Endothelial cell of umbilical vein (primary cell): ENCODE measurements at places on chromosomes 3 and 15. TPM values are rescaled to one million over a fixed set of nuclear protein-coding genes. Genes with fewer than 3 reads are reported as not detected.

DNA sequence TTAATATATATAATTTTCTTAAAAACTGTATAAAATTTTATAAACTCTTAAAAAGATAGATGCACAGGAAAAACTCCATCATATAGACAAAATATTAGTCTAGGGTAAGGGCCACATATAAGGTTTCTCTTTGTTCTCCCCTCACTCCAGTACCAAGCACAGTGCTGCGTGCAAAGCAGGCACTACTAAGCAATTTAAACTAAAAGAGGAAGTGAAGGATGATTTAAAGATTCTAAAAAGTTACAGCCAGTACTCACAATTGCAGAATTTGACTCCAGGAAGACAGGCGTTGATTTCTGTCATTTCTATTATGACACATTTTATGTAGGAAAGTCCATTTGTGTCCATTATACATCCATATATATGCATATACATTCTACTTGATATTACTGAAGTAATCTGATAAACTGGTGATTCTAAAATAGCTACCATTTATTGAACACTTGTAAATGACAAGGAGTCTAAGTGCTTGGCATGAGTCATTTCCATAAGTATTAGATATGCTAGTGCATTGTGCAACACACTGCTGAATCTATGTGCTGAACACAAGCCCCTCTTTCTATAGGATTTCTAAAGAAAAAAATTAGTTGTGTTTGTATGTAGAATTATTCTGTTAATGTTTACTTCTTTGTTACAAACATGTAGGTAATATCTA, 785.5 kb upstream of the ARRDC4 start:
- no peak for DNase-seq

DNA sequence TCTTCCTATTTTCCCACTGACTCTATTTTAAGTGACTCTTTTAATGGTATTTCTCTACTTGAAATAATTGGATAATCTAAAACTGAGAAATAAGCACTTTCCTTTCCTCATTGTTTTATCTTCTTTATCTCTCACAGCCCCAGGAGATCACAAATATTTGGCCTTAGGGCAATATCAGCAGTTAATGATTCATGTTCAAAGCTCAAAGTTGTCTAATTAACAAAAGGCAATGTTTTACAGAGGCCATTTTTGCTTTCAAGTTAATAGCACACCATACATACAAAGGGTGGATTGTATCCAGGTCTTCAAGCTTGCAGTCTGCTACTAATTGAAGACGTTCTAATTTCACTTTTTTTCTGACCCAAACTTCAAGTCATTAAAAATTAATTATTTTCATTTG, 120.1 kb downstream of the LRRN1 start:
- DNase-seq, result no peak

GRCh38 chr3:108509263-108509662, 1.1 kb downstream of the MYH15 start:
- DNase-seq, result no peak

DNA sequence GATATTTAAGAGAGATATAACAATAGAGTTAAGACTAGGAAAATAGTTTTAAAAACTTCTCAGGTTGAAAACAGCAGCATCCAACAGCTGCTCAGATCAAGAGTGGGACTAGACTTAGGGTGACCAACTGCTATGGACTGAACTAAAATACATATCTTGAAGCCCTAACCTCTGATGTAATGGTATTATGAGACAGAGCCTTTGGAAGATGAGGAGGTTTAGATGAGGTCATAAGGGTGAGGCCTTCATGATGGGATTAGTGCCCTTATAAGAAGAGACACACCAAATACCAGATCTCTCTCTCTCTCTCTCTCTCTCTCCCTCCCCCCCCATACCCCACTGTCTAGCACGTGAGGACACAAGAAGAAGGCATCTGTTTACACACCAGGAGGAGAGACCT, 37.4 kb upstream of the GALNT15 start:
- DNase-seq, result no peak

- DNase-seq, result peak; percentile 20
Observed at GRCh38 chr15:78242128-78242527, 7.8 kb upstream of the ACSBG1 start.

- DNase-seq, result no peak
Observed at GRCh38 chr3:105853801-105854432, 14.9 kb downstream of the CBLB start.

- DNase-seq, result no peak
Observed at GRCh38 chr3:14177580-14178246, 688 bp downstream of the XPC start.

DNA sequence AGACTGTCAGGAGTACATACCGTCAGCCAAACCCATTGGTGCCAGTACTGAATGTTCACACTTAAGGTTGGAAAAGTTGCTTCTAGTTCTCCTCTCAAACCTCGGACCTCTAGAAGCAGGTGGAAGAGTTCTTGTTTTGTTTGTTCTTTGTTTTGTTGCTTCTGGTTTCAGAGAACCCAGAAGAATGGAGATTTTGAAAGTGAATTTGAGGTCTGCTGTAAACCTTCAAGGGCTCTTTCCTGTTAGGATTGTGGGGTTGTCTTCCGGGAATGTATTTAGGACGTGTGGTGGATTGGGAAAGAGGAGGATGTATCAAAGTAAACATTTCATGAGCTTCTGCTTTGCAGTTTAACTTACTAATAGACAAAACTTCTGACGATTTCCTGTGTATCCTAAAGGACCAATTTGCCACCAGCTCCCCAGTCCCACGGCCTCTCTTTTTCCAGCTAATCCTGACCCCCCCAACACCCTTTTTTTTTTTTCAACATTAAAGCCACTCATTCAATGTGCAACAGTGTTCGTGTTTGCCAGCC, 50.3 kb downstream of the FILIP1L start:
- DNase-seq, result no peak

DNA sequence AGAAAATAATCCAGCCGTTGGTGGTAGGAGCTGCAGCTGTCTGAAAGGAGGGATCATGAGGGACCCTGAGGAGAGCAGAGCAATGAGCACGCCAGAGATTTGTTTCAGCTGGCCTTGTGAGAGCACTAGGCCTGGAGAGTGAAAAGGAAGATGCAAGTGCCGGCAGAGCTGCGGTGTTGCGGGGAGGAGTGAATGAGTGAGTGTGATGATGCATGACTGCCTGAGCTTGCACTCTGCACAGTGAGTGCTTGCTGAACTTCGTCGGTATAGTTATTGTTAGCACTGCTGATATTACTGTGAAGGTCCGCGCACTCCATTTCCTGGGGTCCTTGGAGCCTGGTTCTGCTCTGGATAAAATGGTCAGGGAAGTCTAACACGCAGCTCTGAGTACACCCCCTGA, 23.2 kb downstream of the EIF1B start:
- no peak for DNase-seq

DNA sequence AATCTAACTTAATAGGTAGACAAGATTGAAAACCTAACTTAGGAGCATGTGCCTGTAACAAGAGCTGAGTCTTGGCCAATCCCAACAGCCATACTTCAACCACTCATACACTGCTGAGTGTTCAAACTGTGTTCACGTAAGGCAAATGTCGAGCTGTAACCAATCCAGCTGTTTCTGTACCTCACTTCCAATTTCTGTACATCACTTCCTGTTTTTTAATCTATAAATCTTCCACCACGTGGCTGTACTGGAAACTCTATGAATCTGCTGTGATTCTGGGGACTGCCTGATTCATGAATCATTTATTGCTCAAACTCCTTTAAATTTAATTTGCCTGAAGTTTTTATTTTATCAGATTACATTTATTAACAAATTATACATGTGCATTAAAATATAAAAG, 44.6 kb upstream of the NEDD4 start:
- DNase-seq, result peak; percentile 10

- no peak for DNase-seq
Observed at GRCh38 chr3:61008998-61009380, 242.3 kb downstream of the FHIT start.

- DNase-seq, result no peak
Observed at GRCh38 chr3:12977117-12977808, 96.0 kb downstream of the IQSEC1 start.

- no peak for DNase-seq
Observed at GRCh38 chr3:113133140-113133539, 78.2 kb upstream of the BOC start.

- no peak for DNase-seq
Observed at GRCh38 chr15:97126553-97127233, 796.2 kb downstream of the NR2F2 start.

GRCh38 chr3:5347486-5347885, 160.0 kb downstream of the EDEM1 start:
- no peak for DNase-seq

GRCh38 chr3:114365909-114366308, 72.1 kb downstream of the TIGIT start:
- no peak for DNase-seq

DNA sequence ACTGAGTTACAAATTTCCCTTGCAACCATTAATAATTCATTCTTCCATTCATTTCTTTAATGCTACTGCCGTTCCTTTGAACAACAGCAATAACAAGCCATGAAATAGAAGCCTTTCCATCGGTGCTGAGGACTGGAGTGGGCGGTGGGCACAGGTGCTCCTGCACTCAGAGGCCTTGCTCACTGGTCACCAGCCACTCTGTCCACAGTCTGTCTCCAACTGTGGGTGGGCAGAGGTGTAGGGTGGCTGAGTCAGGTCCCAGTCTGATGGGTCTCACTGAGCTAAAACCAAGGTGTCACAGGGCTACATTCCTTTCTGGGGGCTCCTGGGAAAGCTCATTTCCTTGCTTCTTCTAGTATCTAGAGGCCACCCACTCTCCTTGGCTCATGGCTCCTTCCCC, 6.3 kb upstream of the FAM3D start:
- DNase-seq, result no peak

DNA sequence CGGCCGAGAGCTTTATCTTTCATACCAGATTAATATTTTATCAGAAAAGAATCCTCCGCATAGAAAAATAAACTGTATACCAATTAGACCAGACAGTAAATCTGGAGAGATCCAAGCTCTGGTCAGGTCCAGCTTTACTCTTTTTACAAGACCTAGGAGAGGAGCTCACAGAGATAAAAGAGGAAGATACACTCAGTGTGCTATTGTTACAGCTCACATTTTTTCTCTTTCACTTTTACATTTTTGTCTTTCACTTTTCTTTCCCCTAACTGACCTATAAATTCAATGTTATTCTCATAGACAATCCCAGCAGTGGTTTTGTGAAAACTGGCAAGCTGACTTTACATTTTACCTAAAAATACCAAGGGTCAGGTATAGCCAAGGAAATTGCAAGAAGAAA, 55.8 kb downstream of the GUCA1C start:
- DNase-seq, result no peak

GRCh38 chr15:80777137-80777536, 2.0 kb upstream of the CEMIP start:
- DNase-seq, result peak; percentile 42

DNA sequence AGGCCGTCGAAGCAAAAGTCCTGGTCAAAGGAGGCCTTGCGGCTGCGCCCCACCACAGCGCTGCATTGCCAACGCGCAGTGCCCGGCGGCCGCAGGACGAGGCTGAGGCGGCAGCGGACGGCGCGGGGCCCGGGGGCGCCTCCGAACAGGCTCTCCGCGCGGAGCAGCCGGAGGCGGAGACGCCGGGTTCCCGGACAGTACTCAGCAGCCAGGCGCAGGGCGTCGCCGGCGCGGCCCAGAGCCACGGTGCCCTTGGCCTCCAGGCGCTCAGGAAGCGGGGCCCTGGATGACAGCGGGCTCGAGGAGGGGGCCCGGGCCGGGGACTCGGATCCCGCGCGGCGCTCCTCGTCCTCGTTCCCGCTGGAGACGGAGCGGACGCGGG, 1.1 kb downstream of the C2CD4B start:
- peak; percentile 44 for DNase-seq

TMEM40 gene
- total RNA-seq, result not detected in 2 replicates

POLQ gene
- 9.5 and 10.8 TPM in 2 replicates for total RNA-seq

GPR87 gene
- not detected in 2 replicates for total RNA-seq

SLC24A5 gene
- not detected in 2 replicates for total RNA-seq

UMPS gene
- total RNA-seq, result 41.9 and 50.2 TPM in 2 replicates

C3orf49 gene
- not detected in 2 replicates for total RNA-seq

PDIA3 gene
- 757 and 857 TPM in 2 replicates for total RNA-seq

MME gene
- total RNA-seq, result 8.4 and 10.5 TPM in 2 replicates

CORO2B gene
- total RNA-seq, result 2.9 and 3.7 TPM in 2 replicates

C3orf85 gene
- total RNA-seq, result not detected in 2 replicates

PAQR5 gene
- total RNA-seq, result 0.09 TPM in 1 of 2 replicates, not detected in the other
